ENCODE measurements at places on chromosomes 1 and 21. TPM values are rescaled to one million over a fixed set of nuclear protein-coding genes. Genes with fewer than 3 reads are reported as not detected.
A peak's percentile ranks its signal among the peaks of the same experiment; 100 is the strongest.

DNA sequence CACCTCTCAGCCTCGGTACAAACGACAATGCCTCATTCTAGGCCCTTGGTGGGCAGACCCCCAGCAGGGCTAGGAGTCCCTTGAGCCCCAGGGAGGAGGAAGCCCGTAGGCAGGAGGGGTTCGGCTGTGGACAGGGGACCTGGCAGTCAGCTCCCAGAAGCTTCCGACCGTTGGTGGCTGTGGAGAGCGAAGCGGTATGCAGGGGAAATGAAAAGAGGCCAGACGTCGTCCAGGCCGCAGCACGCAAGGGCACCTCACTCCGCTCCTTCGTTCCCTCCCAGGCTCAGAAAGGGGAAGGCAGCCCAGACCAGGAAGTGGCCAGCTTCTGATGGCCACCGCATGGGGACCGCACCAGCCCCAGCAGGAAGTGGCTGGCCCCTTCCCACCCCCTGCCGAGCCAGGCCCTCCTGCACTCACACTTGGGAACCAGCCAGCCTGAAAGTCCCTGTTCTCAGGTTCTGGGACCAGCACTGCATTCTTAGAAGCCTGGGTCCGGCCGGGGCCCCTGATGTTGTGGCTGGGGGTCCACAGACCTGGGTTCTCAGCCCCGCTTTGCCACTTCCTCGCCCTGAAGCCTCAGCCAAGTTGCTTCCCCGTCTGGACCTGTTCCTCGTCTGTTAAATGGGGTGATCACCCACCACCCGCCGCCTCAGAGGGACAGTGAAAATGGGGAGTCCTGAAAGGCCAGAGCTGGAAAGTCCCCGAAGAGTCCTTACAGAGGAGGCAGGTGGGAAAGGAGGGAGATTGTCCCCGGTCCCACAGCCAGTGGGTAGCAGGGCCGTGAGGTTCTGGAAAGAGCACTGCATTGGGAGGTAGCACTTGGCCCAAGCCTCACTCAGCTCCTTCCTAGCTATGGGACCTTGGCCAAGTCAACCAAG is 104.0 kb upstream of the RUNX3 start:
- no peak for DNase-seq

- no peak for DNase-seq
Observed at GRCh38 chr1:1287288-1288110, 7.3 kb downstream of the SCNN1D start.

DNA sequence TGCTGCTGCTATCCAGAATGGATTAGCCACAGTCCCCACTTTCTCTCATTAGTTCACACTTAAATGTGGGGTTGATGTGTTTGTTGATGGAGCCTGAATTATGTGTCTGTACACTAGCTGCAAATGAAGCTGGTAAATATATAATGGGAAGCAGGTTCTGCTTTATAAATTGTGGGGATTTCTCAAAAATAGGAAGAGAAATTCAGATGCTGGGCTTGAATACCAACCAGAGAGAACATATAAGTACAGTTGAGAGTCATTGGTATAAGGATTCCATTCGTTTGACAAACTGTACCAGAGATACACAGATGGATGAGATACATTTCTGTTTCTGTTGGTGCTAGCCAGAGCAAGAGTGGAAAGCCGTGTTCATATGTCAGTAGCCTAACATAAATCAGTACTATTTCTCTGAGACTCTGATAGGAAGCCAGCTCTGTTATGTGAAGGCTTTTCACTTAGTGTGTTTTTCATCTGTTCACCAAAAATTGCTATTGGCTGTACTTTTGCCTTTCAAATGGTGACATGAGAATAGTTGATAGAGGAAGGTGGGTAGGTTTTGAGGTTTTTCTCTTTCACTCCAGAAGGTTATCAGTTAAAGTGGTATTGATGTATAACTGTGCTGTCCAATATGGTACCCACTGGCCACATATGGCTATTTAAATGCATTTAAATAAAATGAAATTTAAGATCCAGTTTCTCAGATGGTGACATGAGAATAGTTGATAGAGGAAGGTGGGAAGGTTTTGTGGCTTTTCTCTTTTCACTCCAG is 15.6 kb downstream of the SMG7 start:
- DNase-seq = no peak

DNA sequence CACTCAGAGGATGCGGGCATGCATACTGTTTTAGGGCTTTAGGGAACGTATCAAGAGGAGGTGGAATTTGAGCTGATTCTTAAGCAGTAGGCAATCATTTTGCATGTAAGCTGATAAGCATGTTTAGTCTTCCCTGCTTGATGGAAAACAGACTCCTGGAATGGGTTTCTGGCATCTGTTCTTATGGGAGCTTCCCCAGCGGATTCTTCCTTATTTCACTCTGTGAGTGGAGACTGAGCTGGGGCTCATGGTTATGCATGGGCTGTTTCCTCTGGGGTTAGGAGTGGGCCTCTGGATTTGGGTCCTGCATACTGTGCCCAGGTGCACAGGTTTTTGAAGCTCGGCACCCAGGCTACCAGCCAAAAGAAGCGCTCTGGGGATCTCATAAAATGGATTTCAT is 93.4 kb downstream of the DIRAS3 start:
- DNase-seq = no peak

DNA sequence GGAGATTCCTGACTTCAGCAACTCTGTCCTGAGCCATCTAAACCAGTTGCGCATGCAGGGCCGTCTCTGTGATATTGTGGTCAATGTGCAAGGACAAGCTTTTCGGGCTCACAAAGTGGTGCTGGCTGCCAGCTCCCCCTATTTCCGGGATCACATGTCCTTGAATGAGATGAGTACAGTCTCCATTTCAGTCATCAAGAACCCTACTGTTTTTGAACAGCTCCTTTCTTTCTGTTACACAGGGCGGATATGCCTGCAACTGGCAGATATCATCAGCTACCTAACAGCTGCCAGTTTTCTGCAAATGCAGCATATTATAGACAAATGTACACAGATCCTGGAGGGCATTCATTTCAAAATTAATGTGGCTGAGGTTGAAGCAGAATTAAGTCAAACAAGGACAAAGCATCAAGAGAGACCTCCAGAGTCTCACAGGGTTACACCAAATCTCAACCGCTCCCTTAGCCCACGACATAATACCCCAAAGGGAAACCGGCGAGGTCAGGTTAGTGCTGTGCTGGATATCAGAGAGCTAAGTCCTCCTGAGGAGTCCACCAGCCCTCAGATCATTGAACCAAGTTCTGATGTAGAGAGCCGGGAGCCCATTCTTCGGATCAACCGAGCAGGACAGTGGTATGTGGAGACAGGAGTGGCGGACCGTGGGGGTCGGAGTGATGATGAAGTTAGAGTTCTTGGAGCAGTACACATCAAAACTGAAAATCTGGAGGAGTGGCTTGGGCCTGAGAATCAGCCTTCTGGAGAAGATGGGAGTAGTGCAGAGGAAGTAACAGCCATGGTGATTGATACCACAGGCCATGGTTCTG is 2.3 kb downstream of the ZBTB37 start:
- DNase-seq = no peak

DNA sequence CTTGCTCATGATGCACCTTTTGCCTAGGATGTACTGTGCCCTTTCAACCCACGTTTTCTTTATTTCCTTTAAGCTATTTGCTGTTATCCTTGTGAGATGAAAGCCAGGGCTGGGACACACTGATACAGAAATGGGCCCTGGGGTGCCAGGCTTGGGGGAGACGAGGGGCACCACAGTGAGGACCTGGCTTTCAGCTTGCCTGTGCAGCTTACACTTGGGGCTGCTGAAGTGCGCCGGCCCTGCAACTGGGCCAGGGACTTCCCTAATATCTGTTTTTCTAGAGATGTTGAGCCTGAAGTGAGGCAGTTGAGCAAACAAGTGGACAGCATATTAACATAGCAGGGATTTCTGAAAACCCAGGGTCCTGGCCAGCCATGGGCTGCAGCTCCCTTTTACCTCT is 42.5 kb upstream of the SLC19A1 start:
- no peak for DNase-seq

- DNase-seq = no peak
Observed at GRCh38 chr1:224198572-224198971, 15.5 kb downstream of the DEGS1 start.

DNA sequence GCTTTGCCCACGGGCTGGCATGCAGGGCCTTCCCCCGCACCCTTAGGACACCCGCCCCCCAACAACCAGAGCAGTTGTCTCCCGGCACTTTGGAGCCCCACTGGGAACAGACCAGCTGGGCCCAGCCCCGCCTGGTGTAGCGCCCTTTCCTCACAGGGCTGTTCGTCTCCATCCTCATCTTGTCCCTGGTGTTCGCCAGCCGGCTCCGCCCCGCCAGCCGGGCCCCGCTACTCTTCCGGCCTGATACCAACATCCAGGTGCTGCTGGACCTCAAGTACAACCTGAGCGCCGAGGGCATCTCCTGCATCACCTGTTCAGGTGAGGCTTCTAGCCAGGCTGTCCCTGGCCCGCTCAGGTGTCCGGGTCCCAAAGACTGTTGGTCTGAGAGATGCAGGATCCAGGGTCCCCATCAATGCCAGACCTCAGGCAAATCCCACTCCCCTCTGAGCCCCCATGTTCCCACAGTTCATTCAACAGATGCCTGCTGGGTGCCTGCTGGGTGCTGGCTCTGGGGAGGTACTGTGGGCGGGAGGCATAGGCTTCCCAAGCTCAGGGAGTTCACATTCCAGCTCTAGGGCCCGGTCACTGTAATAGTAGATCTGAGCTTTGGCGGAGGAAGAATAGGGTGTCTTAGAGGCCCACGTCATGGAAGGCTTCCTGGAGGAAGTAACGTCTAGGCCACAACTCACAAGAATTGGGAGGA is 41.7 kb downstream of the DISP3 start:
- DNase-seq = no peak

DNA sequence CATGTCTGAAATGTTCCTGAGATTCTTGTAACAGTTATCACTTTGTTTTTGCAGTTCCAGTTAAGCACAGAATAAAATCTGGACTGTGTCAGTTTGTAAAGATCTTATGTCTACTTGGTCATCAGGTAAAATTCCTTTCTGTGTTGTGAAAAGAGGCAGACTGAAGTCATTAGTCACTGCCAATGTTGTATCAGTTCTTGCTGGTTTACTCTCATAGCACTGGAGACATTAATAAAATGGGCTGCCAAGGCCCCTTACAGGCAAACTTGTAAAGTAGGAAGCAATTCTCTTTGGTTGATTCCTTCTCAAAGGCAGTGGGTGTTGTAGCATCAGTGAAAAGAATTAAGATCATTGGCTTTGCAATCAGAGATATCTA is 61.4 kb upstream of the ST6GALNAC3 start:
- no peak for DNase-seq

DNA sequence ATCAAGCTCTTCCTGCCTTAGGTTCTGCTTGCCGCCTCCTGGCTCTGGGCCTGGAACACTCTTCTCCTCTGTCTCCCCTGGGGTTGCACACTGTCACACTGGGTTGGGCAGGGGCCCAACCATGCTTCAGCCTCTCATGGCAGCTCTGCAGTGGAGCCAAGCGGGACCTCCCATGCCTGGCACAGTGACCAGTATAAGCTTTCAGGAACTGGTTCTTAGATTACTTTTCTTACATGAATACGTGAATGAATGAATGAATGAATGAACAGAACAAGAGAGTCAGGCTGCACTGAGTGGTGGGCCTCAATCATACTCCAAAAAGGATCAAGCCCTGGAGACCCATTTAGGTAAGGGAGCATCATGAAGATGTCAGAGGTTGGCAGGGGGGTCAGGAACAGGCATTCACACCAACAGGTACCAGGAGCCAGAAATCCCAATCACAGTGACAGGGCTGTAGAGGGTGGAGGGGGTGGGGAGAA is 30.8 kb upstream of the TMEM125 start:
- no peak for DNase-seq

GRCh38 chr1:113912594-113913311 is 7.6 kb downstream of the DCLRE1B start:
- DNase-seq = peak; percentile 14

DNA sequence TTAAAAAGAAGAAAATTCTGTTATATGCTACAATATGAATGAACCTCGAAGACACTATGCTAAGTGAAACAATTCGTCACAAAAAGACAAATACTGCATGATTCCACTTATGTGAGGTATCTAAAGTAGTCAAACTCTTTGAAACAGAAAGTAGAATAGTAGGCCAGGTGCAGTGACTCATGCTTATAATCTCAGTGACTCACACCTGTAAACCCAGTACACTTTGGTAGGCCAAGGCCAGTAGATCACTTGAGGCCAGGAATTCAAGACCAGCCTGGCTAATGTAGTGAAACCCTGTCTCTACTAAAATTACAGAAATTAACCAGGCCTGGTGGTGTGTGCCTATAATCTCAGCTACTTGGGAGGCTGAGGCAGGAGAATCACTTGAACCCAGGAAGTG is 25.7 kb downstream of the EPHA10 start:
- DNase-seq = no peak

DNA sequence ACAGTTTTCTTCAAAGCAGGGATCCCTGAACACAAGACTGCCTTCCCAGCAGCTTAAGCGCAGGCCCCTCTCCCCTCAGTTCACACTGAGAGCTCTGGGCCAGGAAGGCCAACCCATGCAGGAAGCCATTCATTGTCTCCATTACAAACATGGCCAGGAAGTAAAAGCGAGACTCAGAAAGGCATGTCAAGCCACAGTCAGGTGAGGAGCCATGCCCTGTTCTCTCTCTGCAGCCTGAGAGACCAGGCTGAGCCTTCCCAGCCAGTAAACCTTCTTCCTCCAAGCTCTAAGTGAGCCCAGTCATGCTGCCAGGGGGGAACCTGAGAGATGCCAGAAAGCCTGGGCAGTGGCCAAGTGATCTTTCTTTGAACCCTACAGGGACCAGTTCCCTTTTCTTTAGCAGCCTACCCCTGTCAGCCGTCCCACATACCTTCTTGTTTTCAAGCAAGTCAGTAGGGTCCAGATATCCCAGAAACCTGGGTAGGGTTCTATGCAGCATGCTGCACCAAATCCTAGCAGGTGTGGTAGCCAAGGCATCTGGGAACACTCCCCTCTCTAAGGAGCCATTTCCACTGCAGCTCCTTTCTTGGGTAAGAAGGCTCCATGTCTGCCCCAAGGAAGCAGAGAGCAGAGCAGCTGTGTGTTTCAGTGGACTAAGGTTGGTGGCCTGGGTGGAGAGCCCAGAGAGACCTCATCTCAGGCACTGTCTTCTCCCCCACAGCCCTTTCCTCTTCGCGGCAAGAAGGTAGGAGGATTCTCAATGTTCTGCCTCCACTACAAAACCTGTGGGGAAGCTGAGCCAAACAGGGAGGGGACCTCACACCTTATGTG is 977 bp downstream of the TRAF3IP3 start:
- DNase-seq = no peak

The CACNA1E gene
- polyA plus RNA-seq = 3.9 TPM

The ORC1 gene
- 8.3 TPM for polyA plus RNA-seq

The ZMPSTE24 gene
- 19.4 TPM for polyA plus RNA-seq

The PCP4L1 gene
- 5.2 TPM for polyA plus RNA-seq

The CYP4A22 gene
- polyA plus RNA-seq = not detected

The TMEM81 gene
- 5.9 TPM for polyA plus RNA-seq

Data from brain (organoid and tissue), 16 donors.